NCI-H446 treated with DMSO at 0.1 percent for 48 hours (cell line): ENCODE measurements at places on chromosomes 5 and 9.

DNA sequence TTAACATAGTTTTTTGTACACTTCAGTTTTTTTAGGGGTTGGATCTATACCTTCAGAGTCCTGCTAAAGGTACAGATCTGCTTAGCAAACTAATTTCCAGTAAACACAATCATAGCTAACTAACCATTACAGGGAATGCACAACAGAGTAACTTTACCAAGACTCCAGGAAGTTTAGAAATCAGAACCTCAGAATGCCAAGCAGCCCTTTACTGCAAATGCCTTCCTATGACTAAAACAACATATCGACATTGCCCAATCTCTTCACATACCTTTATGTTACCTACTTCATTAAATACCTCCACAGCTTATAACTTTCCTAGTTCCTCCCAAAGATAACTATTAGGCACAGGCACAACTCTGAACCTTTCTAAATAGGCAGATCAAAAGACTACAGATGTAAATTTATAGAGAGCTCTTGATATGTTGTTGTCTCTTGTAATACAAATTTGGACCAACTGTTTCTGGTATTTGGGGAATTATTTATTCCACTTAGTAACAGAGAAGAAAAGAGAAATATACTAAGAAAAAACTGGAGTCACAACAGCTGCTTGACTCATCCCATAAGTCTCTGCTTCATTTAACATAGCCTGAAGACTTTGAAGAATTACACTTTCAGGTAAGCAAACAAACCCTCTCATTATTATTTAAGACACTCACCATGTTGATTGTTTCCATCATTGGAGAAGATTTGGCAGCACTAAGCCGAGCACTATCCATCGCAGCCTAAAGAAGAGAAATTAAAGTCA is 46.0 kb upstream of the OR2K2 start:
- no peak for DNase-seq

- no peak for DNase-seq
Measured at GRCh38 chr9:72485821-72486593, 35.4 kb upstream of the TMC1 start.

DNA sequence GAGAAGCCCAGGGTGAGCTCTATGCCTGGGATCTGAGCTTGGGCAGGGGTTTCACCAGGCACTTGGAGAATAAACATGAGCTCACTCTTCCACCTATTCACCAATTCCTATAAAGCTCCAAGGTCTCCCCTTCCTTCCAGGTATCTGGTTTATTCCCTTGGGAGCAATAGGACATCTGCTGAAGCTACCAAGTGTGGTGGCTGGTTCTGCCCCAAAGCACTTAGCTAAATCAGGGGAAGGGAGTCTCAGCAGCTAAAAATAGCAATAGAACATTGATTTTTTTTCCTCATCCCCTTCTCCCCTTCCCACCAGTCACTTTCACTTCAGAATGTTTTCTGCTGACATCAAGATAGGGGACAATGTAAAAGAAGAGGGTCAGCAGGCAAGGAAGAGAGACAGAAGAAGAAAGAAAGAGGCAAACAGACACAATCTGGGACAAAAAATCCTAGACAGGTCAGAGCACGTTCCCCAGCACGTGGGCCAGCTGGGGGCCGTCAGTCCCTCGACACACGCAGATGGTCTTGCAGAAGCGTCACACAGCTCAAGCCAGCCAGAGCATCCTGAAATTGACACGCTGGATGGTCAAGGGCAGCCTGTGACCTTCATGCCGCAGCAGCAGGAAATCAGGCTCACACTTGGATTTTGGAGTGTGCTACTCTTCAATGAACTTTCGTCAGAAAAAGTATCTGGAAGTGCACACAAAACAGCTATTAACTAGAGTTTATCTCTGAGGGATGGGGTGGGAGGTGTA is 176.0 kb downstream of the ZNF608 start:
- DNase-seq = no peak

DNA sequence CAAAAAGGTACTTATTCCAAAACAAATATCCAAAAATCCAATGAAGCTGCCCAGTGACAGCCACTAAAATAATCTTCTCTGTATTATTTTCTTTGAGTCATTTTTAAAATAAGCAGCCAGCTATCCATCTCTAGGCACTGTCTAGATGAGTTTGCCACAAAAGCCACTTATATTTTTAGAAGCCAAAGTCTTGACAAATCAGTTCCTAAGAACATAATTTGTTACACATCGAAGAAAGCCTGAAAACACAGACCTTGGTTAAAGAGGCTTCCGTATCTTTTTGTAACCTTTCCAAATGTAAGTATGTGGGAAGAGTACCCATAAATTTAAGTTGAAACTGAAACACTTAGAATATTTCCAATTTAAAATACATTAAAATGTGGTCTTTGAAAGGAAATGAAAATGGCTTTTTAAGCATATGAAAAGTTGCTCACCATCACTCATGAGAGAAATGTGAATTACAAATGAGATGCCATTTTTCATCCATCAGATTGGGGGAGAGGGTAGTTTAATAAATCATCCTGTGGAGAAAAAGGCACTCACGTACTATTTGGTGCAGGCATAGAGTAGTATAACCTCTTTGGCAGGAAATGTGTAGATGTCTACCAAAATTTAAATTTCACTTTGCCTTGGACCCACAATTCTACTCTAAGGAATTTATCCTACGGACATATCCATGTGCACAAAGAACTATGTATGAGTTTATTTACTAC is 180.4 kb downstream of the MLLT3 start:
- no peak for DNase-seq

DNA sequence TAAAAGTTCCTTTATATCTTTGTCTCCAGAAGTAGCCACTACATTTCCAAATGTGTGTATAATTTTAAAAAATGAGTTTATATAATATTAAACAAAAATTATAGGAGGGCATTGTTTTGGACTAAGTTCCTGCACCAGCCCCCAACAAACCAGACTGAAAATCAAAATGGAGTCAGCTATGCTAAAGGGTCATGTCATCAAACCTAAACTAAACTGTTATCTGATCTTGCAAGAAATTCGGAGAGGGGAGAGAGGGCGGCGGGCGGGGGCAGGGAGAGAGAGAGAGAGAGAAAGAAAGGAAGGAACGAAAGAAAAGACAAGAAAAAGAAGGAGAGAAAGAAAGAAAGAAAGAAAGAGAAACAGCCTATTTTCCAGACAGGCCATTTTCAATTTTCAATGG is 63.5 kb downstream of the DOCK2 start:
- no peak for DNase-seq

DNA sequence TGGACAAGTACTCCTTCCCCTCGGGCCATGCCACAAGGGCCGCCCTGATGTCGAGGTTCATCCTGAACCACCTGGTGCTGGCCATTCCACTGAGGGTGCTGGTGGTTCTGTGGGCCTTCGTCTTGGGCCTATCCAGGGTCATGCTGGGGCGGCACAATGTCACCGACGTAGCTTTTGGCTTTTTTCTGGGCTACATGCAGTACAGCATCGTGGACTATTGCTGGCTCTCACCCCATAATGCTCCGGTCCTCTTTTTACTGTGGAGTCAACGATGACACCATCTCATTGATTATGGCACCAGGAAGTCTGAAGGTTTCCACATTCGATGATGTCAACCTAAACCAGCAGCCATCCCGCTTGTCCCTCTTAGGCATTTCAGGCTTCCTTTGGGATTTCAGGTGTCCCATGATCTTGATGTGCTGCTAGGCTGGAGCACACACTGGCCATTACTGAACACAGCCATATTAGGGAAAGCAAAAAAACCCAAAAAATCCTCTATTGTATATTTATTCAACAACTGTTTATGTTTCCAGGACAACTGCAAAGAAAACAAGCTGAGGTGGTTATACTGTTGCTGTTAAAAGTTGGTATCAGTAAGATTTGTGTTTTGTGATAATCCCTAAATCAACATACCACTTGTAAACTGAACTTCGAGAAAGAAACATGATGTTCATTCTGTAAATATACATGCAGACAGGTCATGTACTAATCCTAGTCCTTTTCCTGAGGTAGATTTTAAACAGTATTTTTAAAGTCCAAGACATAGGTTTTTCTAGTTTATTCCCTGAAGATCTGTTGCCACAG is 1.1 kb downstream of the PLPP6 start:
- no peak for DNase-seq

DNA sequence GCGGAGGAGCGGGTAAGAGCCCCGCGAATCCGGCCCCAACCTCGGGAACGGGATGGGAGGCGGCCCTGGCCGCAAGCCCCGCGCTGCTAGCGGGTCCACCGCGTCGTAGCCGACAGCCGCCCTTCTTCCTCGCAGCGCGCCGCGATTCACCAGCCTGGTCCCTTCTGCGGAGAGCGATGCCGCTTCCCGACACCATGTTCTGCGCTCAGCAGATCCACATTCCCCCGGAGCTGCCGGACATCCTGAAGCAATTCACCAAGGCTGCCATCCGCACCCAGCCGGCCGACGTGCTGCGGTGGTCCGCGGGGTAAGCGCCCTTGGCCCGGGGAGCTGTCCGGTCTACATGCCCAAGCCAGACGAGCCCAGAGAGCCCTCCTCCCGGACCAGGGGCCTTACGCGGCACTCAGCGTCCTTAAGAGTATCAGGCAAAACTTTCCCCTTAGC is 335 bp downstream of the ROPN1L start:
- DNase-seq = no peak

DNA sequence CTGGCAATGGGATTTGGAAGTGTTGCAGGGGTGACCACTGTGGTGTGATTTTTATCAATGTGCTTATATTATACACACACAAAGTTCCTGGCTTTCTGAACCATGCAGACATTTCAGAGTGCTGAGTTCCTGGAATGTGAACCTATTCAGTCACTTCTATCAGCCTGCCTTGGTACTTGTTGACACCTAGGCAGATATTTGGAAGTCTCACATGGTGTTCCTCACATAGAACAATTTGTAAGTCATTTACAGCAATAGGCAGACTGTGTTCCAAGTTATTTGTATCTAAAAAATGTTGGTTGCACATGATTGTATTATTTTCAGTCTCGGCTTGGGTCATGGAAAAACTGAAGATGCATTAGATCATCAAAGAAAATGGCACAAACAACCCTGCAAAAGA is 182.2 kb downstream of the SREK1 start:
- no peak for DNase-seq

DNA sequence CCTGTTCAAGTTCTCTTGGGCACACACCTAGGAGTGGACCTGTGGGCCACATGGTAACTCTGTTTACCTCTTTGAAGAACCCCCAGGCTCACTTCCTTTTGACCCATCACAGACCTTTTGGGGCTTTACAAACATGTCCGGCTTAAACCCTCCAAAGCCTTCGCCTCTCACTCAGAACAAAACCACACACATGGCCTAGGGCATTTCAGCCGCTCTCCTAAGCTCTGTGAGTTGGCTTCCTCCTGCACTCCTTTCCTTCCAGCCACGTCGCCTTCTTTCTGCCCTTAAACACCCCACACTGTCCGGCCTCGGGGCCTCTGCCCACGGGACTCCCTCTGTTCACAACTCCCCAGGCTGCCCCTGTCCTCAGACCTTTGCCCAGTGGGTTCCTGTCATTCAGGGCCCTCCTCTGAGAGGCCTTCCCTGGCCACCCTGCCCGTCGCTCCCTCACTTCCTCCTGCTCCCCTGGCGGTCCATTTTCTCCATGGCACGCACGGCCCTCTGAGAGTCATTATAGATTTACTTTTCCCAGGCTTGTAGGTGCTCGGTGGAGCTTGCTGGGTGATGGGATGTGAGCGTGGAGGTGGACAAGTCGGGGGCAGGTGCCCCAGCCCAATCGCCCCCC is 1.9 kb downstream of the DOK3 start:
- DNase-seq = no peak

DNA sequence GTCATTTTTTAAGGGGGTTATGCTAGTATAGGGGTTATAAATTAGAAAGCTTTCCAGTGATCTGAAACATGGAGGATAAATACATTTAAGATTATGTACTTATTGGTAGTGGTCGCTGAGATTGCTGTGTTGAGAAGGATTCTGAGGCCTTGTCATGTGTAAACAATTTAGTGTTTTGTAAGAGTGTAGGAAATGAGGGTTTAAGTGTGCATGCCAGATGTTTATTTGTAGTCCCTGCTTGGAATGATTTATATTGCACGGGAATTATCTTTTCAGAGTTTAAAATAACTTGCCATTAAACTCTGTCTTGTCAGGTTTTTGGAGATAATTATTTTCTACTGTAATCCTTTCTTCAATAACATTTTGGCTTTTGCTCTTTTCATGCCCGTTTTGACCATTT is 19.4 kb downstream of the ZNF618 start:
- DNase-seq = no peak

GRCh38 chr9:125407432-125407973 is 145.9 kb downstream of the GAPVD1 start:
- DNase-seq = no peak

GRCh38 chr5:172213126-172213525 is 19.2 kb downstream of the EFCAB9 start:
- no peak for DNase-seq

- no peak for DNase-seq
Measured at GRCh38 chr5:153671653-153672346, 181.3 kb downstream of the GRIA1 start.
